ENCODE measurements at places on chromosomes 2 and 18.

- DNase-seq, result no peak
These were observed 149.7 kb upstream of the HS6ST1 start for GRCh38 chr2:128468186-128468920.

- no peak for DNase-seq
These were observed 238.3 kb upstream of the TRIB2 start for GRCh38 chr2:12478151-12479064.

DNA sequence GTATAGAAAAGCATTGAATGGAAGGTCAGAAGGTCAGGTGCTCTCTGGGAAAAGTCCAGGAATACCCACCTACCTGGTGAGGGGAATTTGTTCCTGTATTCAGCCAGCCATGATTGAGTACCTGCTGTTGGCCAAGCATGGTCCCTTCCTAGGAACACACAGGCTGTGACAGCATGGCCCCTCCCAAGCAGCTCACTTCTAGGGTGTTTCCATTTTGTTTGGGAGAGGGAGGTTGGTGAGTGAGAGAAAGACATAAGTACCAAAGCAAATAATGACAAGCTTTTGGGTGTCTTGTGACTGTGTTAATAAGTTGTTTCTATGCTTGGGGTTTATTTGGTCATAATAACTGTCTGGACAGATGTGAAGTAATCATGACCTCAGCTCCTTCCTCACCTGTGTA lies 46.3 kb downstream of the CABLES1 start:
- no peak for DNase-seq

GRCh38 chr2:12162269-12163247 lies 416.1 kb downstream of the LPIN1 start:
- no peak for DNase-seq

DNA sequence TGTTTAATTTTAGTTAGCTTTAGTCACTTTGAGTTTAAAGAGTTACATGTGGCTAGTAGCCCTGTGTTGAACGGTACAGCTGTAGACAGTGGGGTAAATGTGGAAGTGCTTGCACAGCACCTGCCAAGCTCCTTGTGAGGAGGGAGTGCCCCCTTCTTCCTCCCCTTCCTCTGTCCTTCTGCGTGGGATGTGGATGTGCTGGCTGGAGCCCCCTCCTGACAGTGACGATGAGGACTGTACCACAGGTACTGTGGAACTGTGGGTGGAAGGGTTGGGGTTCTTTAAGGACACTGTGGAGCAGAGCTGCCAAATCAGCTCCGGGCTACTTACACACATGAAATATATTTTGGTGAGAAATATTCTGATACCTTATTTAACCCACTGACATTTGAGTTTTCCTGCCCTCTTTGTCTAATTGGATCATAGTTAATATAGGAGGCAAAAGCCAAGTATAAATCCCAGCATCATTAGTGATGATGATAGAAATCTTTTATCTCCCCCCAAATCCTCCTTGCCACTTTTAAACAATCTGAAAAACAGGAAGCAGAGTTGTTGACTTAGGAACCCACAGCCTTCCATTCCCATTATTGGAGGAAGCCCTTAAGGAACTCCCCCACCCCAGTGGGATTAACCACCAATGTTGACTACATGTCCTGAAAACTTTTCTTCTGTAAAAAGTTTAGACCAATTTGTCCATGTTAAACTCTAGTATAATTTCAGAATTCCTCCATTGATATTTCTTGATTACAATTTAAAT lies 181.3 kb downstream of the PTPRM start:
- DNase-seq, result no peak

GRCh38 chr2:148545390-148546256 lies 98.9 kb upstream of the EPC2 start:
- DNase-seq, result no peak
